ENCODE measurements at places on chromosomes 16 and 17.
A peak's percentile ranks its signal among the peaks of the same experiment; 100 is the strongest.

DNA sequence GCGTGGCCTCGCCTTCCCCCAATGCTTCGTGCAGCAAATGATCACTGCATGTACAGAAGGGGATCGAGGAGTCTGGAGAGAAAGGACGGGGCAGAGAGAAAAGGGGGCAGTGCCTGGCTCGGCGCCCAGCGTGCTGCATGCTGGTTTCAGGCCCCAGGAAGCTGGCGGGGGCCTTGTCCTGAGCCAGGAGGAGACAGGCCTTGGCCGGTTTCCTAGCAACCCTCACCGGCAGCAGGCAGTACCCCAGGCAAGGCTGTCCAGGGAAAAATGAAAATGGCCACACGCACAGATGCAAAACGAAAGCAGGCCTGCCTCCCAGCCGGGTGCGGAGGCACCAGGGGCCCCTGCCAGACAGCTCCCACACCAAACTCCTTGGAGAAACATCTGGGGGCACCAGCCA lies 126.3 kb downstream of the ZFHX3 start:
- peak; percentile 74 for DNase-seq

GRCh38 chr16:62386411-62386810 lies 350.2 kb upstream of the CDH8 start:
- DNase-seq, result no peak

DNA sequence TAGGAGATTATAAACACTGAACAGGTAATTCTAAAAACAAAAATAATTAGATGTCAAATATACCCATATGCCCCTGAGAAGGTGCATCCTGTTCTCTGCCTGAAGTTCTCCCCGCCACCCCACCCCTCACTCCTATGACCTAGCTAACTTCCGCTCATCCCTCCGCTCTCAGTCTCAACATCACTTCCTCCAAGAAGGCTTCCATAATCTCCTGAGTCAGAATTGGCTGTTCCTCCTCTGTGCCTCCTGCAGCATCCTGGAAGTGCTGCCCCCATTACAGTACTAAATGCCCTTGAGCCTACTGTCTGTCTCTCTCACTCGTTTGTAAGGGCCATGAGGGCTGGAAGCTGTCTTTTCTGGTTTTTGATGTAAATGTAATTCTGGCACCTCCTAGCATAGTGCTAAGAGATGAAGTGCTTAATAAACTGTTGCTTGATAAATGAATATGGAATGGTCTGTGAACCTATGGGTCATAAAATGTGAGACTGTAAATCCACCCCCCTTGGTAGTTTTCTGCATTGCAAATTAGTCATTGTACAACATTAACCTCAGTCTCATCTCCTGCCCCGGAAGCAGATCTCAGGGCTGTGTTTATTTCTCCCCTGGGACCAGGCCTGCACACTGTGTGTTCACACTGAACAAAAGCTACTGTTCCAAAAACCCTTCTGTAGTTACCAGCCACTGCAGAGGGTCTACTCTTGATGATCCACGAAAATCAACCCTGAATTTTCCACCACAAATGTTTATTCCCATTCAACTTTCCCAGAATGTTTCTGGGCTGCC lies 3.9 kb upstream of the MYO1D start:
- no peak for DNase-seq

DNA sequence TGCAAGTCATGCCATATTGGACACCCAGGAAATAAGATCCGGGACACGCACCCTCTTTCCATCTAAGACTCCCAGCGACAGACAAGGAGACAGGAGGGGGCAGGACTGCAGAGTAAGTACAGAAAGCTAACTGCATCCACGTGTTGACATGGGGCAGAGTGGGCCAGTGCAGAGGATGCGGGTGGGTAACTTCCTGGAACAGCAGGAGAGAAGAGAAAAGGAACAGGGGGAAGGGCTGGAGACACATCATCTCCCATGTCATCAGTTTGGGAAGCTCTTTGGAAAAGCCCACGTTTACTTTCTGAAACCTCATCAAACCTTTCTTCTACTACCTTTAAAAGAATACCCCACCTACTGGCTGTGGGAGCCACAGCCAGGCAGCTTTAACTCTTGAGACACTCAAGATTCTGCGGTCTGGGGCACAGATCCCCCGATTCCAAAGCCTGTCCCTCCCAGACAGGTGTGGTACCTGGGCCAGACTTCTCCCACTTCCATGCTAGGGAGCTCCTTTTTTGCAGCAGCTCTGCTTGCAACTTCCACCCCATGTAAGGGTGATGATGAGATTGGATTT lies 273.5 kb upstream of the RPL38 start:
- DNase-seq, result no peak

DNA sequence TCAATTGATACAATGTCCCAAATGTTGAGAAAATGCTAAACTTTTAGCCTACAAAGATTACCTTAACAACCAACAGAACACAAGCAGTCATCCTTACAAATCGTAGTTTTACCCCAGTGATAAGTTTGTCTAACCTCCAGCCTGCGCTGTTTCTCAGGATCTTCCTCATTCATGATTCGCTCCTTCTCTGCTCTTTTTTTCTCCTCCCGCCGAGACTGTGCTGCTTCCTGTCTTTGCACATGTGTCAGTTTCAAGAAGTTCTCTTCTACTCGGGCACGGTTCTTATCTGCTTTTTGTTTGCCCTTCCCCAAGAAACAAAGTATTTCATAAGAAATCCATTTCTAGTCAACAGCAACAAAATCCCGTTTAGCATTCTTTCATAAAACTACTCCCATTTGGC lies 10.2 kb upstream of the STRADA start:
- DNase-seq, result no peak

DNA sequence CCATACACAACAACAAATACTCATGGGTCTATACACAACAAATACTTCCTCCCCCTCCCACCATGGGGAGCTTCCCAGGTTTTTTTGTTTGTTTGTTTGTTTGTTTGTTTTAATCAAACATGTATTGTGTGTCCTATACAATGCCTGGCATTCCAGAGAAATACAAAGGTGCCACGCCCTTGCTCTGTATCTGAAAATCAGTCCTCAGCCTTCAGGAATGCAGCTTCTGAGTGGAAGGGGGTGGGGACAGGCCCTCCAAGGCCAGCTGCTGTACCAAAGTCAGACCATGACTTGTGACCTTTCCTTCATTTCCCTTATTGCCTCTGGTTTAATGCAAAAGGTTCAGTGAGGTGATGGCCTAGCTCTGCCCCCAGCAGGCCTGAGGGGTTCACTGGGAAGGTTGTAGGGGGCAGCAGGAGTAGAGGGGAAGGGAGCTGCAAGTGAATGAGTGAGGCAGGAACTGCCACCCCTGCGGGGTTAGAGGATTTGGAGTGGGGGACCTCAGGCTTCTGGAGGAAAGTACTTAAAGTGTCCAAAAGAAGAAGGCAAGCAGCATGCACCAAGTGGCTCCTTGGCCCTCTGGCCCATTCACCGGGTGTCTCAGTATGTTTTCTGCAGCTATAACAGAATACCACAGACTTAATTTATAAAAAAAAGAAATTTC lies 105.2 kb downstream of the CLEC16A start:
- DNase-seq, result no peak

- no peak for DNase-seq
Observed at GRCh38 chr16:3363793-3364192, 8.1 kb downstream of the OR2C1 start.

- DNase-seq, result no peak
Observed at GRCh38 chr16:54360681-54361080, 74.1 kb upstream of the IRX3 start.

DNA sequence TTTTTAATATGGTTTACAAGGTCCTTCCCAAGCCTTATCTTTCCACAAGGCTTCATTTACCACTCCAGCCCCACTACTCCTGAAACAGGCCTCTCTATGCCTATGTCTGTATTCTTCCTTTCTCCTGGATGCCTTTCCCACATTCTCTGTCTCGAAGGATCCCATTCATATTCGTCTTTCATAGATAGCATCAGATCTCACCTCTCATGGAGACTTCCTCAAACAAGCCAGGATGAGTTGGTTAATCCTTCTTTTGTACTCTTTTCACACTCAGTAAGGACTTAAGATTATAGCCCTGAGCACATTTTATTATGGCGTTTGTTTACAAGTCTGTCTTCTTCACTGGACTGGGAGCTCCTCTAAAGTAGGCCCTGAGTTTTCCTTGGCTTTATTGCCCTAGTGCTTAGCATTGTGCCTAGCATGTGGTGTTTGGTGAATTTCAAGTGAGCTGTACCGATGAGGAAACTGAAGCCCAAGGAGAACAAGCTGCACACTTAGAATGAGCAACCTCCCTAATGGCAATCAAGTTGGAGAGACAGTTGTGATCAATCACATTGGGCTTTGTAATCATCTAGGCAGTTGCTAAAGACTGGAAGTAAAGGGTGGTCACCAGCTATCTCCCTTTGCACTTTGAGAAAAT lies 10.0 kb upstream of the TBX4 start:
- DNase-seq, result no peak

GRCh38 chr16:75238132-75238852 lies 13.1 kb downstream of the BCAR1 start:
- peak; percentile 93 for DNase-seq

DNA sequence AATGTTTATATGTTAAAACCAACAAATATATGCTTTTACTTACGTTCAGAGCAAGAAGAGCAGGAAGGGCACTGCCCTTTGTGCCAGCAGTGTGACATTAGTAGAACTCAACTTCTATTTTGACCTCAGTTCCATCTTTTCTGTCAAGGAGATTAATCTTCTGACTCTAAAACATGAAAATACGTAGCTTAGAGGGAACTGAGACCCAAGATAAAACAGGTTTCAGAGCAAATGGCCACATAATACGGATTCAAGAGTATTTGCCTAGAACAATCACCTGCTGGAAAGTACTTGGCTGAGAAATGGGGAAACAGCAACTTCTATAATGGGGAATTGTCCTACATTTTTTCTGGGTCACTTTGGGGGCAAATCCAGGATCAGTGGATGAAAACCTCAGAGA lies 22.2 kb downstream of the MYL4 start:
- DNase-seq, result no peak

- no peak for DNase-seq
Observed at GRCh38 chr17:50562242-50563091, 2.0 kb downstream of the CACNA1G start.

DNA sequence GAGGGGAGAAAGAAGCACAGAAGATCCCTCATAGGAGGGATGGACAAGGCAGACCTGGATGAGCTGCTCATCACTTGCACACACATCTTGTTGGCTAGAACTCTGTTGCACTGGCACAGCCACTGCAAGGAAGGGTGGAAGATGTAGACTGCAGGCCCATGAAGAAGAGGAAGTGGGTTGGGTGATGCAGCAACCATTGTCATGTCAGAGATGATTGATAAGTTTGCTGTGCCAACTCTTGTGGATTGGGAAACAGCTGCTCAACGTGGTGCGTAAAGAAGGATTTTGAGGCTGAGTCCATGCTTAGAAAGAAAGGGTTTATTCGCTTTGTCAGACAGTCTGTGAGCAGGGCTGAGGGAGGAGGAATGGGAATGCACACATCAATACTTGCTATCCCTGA lies 161.4 kb upstream of the MPHOSPH6 start:
- DNase-seq, result no peak

GRCh38 chr16:74309789-74310781 lies 13.5 kb downstream of the PSMD7 start:
- peak; percentile 55 for DNase-seq

GRCh38 chr16:23876256-23876896 lies 40.6 kb downstream of the PRKCB start:
- DNase-seq, result no peak

GRCh38 chr17:20944014-20944865 lies 98.6 kb downstream of the USP22 start:
- DNase-seq, result no peak

- no peak for DNase-seq
Observed at GRCh38 chr17:55311767-55312375, 47.1 kb downstream of the HLF start.

- DNase-seq, result no peak
Observed at GRCh38 chr17:50207315-50207714, 5.9 kb upstream of the COL1A1 start.

DNA sequence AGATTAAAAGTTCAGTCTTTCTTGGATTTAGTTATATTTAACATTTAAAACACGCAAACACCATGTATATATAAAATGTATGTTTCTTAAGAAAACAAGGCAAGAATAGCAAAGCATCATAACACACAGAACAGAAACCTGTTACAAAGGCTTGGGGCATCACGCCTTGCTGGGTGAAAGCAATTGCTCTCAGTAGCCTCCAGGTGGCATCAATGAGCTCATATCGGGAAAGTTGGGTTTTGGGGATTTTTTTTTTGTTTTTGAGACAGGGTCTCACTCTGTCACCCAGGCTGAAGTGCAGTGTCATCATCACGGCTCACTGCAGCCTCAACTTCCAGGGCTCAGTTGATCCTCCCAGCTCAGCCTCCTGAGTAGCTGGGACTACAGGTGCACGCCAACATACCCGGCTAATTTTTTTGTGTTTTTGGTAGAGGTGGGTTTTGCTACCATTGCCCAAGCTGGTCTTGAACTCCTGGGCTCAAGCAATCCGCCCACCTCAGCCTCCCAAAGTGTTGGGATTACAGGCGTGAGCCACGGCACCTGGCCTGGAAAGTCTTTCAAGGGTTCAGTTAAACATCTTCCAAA lies 56.9 kb downstream of the CYB5D2 start:
- peak; percentile 43 for DNase-seq

- no peak for DNase-seq
Observed at GRCh38 chr16:73549984-73550631, 502.2 kb upstream of the ZFHX3 start.

- DNase-seq, result peak; percentile 14
Observed at GRCh38 chr16:87715658-87716057, 50.1 kb downstream of the KLHDC4 start.

GRCh38 chr16:58904291-58904690 lies 170.2 kb upstream of the GOT2 start:
- DNase-seq, result no peak

DNA sequence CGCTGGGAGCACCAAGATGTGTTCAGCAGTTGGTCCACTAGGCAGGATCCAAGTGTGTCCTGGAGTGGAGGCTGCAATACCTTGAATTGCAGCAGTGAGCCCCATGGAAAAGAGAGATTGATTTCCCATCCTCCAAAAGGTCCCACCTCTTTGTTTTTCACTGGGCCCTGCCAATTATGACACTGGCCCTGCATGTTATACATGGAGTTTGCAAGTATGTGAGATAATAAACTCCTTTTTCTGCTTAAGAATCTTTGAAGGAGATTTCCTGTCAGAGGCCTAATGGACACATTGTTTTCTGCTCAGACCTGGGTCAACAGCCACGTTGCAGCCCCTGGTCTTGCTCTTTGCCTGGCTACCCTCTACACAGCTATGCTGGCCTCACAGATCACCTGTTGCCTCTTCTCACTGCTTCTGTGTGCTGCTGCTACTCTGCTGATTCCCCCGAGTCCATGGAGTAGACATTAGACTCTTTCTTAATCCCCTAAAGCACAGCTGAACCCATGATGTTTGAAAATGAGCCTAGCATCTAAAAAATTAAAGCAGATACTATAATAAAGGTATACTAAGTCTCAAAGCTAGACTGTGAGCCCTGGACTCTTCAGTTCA lies 341.9 kb upstream of the CDH11 start:
- DNase-seq, result no peak
